ENCODE measurements at places on chromosomes 6 and 20. TPM values are rescaled to one million over a fixed set of nuclear protein-coding genes. Genes with fewer than 3 reads are reported as not detected.

KCNK16 gene
- total RNA-seq, result not detected

HSPA12B gene
- not detected for total RNA-seq

SPTLC3 gene
- 14.8 TPM for total RNA-seq

PLA2G7 gene
- 0.36 TPM for total RNA-seq

ZNF165 gene
- total RNA-seq, result 1.2 TPM

TUBB2A gene
- total RNA-seq, result 44.5 TPM

C20orf96 gene
- 2.2 TPM for total RNA-seq

NRSN1 gene
- not detected for total RNA-seq
